ENCODE measurements at places on chromosomes 13 and 19. TPM values are rescaled to one million over a fixed set of nuclear protein-coding genes. Genes with fewer than 3 reads are reported as not detected.

PSG4 gene
- polyA plus RNA-seq: not detected

NANOS3 gene
- 1.6 TPM for polyA plus RNA-seq

ANKRD10 gene
- 356 TPM for polyA plus RNA-seq

SIGLEC12 gene
- not detected for polyA plus RNA-seq

BLVRB gene
- polyA plus RNA-seq: 51.8 TPM

MBD3L2 gene
- polyA plus RNA-seq: not detected

KLK7 gene
- polyA plus RNA-seq: 4.5 TPM

PPP2R1A gene
- polyA plus RNA-seq: 492 TPM

ZNF577 gene
- polyA plus RNA-seq: 59.4 TPM

PCSK4 gene
- 9.8 TPM for polyA plus RNA-seq

FXYD1 gene
- 26.5 TPM for polyA plus RNA-seq

STOML3 gene
- polyA plus RNA-seq: 0.06 TPM

ZNF784 gene
- 13.6 TPM for polyA plus RNA-seq

GPR180 gene
- polyA plus RNA-seq: 8.3 TPM

ATP4A gene
- polyA plus RNA-seq: 0.03 TPM

DNAJC15 gene
- 30.4 TPM for polyA plus RNA-seq

NLRP5 gene
- polyA plus RNA-seq: not detected

RGL3 gene
- polyA plus RNA-seq: 119 TPM

RFPL4A gene
- 0.22 TPM for polyA plus RNA-seq

IRS2 gene
- polyA plus RNA-seq: 11.2 TPM

SERPINE3 gene
- 0.14 TPM for polyA plus RNA-seq

PNMA8C gene
- polyA plus RNA-seq: 0.60 TPM

OR7D2 gene
- polyA plus RNA-seq: 0.09 TPM

ALG5 gene
- polyA plus RNA-seq: 58.6 TPM

HPN gene
- polyA plus RNA-seq: 128 TPM

NKPD1 gene
- 0.21 TPM for polyA plus RNA-seq

ITGBL1 gene
- polyA plus RNA-seq: 0.59 TPM

LENG9 gene
- polyA plus RNA-seq: 1.9 TPM

CAB39L gene
- 21.0 TPM for polyA plus RNA-seq

JAK3 gene
- polyA plus RNA-seq: 5.0 TPM

C19orf85 gene
- not detected for polyA plus RNA-seq

PLK5 gene
- polyA plus RNA-seq: 0.20 TPM

ZNF540 gene
- 6.8 TPM for polyA plus RNA-seq

PDX1 gene
- not detected for polyA plus RNA-seq

SPACA4 gene
- 0.24 TPM for polyA plus RNA-seq

Data from renal pelvis (tissue), 12 donors.